GM20000 (cell line): ENCODE measurements at places on chromosomes 16 and 17.
A peak's percentile ranks its signal among the peaks of the same experiment; 100 is the strongest.

- peak; percentile 56 for DNase-seq
Observed at GRCh38 chr17:40909351-40909750, 24.3 kb upstream of the KRT20 start.

DNA sequence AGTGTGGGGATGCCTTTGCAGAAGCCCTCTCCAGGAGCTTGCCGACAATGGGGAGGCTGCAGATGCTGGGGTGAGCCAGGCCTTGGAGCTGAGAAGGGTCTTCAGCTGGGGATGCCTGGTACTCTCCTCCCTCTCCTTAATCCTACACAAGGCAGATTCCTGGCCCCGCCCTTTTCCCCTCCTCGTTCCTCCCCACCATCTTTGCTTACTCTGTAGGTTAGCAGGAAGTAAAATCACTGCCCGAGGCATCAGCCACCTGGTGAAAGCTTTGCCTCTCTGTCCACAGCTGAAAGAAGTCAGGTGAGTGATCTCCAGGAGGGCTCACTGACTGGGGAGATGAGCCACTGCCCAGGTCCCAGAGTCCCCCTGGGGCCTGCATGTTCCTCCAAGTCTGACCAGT, 38.7 kb downstream of the NLRC5 start:
- no peak for DNase-seq

DNA sequence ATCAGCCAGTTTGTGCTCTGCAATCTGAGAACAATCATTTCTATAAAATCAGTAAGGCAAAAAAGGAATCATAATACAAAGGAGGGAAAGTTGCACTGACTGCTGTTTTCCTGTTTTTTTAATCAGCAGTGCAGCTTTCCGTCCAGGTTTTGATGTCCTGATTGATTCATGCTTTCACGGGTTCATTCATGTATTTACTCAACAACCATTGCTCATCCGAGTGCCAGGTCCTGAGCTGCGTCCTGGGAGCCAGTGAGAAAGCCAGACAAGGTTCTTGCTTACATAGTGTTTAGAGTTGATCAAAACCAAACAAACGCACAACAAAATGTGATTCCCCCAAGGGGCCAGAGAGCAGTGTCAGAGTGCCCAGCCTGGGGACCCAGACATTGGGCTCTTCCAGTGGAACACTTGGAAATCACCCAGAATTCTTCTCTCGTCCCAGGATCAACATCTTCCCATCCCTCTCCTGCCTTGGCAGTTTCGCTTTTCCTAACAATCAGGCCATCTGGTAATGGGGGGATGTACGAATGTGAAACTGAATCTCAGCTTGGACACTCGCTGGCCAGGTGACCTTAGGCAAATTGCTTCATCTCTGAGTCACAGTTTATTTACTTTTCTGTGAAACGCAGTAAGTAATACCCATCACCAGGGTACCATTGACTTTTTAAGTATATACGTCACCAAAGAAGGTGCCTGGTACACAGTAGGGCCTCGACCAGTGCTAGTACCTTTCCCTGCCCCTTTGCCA, 13.3 kb upstream of the C1QL1 start:
- DNase-seq: no peak

GRCh38 chr17:42167807-42168206, 13.0 kb upstream of the RAB5C start:
- no peak for DNase-seq
